Germinal center (tissue), 1 donor: ENCODE measurements at places on chromosomes 13 and 19.
A peak's percentile ranks its signal among the peaks of the same experiment; 100 is the strongest.

- no peak for DNase-seq
Measured at GRCh38 chr13:99331881-99332293, 24.7 kb upstream of the GPR183 start.

DNA sequence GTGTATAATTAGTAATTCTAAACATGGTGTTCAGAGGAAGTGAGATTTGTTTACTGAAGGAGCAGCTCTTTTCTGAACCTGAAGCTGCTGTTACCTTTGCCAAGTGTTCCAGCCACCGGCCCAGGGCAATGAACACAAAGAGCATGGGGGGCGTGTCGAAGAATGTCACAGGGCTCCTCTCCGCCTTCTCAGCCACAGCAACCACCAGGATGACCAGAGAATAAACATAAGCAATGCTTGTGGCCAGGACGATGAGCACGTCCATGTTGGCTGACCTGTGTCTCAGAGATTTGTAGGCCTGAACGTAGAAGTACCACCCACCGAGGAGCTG is 53.1 kb downstream of the ATP7B start:
- no peak for DNase-seq

GRCh38 chr13:36480726-36481427 is 48.6 kb downstream of the CCNA1 start:
- peak; percentile 6 for DNase-seq

DNA sequence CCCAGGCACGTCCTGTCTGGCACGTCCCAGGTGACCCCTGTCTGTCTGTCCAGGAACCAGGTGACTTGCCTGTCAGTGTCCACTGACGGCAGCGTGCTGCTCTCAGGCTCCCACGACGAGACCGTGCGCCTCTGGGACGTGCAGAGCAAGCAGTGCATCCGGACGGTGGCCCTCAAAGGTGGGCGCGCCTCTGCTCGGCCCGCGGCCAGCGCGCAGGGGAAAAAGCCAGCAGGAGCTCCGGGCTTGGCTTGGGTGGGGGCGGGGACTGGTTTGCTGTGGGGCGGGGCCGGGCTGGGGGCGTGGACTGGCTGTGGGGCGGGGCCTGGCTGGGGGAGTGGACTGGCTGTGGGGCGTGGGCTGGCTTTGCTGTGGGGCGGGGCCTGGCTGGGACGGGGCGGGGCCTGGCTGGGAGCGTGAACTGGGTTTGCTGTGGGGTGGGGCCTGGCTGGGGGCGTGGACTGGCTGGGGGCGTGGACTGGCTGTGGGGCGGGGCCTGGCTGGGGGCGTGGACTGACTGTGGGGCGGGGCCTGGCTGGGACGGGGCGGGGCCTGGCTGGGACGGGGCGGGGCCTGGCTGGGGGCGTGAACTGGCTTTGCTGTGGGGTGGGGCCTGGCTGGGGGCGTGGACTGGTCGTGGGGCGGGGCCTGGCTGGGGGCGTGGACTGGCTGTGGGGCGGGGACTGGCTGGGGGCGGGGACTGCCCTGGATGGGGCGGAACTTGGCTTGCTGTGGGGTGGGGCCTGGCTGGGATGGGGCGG is 7.2 kb downstream of the WDR18 start:
- peak; percentile 40 for DNase-seq

GRCh38 chr13:69641773-69642172 is 465.9 kb upstream of the ATXN8OS start:
- DNase-seq = no peak

- DNase-seq = no peak
Measured at GRCh38 chr13:101955764-101956163, 446.1 kb downstream of the FGF14 start.

DNA sequence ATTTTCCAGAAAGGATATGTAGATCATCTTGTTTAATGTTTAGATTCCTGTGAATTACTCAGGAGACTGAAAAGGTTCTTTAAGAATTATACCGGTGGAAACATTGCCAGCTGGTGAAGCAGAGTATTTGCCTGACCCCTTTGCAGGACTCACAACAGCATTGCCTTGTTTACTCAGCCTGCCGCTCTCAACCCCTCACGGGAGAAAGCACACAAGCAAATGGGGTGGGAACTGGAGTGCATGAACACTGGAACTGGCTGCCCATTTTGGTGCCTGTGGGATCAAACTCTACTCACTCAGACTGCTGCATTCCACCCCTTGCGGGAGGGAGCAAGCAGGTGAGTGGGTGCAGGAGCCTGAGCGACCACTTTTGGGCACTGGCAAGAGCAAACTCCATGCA is 804.7 kb upstream of the SLITRK1 start:
- no peak for DNase-seq

DNA sequence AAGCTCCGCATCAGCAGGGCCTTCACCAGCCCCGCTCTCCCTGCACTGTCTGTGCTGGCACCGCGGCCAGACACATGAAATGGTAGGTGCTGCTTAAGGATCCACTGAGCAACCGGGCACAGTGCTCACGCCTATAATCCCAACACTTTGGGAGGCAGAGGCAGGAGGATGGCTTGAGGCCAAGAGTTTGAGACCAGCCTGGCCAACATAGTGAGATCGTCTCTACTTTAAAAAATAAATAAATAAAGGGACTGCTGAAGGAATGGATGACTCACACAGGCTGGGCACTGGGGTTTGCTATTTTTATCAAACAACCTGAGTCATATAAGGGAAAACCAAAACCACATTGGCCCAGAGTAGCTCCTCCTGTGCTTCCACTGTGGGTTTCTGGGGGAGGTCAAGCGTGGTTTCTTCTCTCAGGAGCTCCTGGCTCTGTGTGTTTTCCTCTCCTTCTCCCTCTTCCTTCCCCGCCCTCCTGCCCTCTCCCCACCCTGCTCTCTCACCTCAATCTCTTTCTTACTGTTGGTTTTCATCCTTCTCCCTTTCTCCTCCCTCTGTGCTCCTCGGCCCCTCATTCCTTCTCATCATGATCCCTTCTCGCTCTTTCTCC is 21.3 kb downstream of the VRK3 start:
- no peak for DNase-seq

DNA sequence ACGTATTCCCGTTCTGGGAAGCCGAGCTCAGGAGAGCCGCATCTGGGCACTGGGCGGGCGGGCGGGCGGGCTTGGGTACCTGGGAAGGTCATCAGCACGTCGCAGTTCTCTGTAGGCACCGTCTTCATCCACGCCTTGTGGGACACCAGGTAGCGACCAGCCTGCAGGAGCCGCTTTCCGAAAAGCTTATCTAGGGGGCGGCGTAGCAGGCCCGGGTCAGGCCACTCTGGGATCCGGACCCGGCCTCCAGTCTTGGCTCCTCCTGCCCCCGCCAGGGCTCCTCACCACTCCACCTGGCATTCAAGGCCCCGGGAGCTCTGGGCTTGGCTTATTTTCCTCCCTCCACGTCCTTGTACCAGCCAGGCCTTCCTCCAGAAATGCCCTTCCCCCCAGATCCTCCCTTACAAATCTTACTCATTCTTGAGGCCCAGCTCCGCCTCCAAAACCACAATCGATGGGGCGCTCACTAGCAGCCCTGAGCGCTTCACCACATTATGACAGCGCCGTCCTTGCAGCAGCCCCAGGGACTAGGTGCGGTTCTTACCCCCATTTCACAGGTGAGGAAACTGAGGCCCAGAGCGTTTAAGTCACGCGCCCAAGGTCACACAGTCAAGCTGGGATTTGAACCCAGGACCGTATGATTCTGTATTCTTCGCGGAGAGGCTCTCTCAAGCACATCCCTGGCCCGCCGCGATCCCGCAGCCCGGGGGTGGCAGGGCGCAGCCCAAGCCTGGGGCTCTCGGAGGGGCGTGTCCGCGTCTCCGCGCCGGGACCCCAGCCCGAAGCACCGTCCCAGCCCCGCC is 843 bp downstream of the ANO8 start:
- peak; percentile 41 for DNase-seq

GRCh38 chr19:44753932-44754749 is 5.6 kb downstream of the BCL3 start:
- peak; percentile 69 for DNase-seq

DNA sequence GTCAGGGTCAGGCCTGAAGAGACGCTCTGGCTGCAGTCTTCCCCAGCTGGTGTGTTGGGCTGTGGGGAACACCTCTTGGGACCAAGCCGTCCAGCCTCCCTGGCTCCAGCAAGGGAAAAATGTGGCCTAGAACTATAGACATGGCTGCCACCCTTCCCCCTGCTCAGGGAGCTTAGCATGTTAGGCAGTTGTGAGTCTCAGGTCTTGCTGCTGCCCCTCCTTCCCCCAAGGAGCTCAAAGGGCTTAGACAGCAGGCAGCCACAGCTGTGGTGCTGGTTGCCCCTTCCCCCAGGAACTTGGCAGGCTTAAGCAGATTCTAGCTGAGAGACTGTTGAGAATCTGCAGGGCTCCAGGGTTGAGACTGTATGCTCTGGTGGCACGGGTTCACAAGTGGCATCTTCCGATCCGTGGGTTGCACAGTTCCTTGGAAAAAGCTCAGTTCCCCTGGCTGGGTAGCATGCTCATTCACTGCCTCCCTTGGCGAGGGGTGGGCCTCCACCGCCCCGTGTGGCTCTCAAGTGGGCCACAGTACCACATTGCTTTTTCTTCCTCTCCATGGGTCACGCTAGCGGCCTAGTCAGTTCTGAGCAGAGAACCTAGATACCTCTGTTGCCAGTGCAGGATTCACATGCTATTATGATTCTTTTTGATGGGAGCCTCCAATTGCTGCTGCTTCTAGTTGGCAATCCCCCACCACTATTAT is 1258.6 kb downstream of the OLFM4 start:
- DNase-seq = no peak

- DNase-seq = no peak
Measured at GRCh38 chr13:110302997-110303396, 4.0 kb downstream of the COL4A1 start.

DNA sequence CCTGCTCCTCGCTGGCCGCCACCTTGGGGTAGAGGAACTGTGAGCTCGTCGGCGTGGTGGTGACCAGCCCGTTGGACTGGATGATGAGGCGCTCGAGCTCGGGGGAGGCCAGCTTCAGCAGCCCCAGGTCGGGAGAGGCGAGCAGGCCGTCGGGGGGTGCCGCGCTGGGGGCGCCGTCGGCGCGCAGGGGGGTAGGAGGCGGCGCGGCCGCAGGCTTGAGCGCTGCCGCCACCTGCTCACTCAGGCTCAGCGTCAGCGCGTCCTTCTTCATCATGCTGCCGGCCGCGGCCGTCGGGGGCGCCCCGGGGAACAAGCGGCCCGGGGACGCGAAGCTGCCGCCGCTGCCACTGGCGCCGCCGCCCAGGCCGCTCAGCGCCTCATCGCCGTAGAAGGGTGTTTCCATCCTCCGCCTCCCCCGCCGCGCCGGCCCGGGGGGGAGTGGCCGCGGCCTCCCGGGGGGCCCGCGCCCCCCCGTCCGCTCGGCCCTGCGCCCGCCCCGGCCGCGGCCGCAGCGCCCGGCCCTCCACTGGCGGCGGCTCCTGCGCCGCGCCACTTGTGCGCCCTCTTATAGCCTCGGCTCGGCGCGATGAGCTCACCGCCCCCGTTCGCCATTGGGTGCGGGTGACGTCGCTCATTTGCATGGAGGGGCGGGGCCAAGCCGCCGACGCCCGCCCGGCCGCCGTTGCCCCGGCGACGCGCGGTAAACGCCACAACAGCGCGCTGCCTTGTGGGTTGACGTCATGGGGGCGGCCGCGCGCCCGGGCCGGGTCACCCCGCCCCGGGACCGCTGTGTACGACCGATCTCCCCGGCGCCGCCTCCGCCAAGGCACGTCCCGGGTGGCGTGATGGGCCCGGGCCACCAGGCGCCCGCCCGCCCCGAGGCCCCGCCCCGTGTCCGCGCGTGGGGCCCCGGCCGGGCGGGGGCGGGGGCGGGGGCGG is at the start of gene JUND:
JUND (minus strand) TSS at position 541 of the 939 bp plus-strand sequence; CDS start at position 403, 138 bp downstream.
- peak; percentile 96 for DNase-seq

DNA sequence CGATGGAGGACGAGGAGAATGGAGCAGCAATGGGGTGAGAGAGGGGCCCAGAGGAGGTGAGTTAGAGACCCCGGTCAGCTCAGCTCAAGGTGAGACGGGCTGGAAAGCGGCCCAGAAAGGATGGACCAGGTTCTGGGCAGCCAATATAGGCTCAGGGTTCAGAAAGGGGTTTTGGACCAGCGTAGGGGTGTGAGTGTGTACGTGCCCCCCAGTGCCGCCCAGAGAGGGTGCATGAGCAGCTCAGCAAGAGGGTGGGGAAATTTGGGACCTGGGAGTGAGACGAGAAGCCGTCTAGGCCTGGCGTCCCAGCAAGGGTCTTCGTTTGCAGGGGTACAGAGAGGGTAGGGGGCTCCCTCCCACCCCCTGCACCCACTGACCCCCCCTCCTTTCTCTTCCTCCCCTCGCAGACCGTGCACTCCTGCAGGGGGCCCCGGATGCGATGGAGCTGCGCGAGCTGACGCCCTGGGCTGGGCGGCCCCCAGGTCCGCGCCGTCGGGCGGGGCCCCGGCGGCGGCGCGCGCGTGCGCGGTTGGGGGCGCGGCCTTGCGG is 12.1 kb downstream of the FUT6 start:
- no peak for DNase-seq

GRCh38 chr19:36265064-36265463 is 50.2 kb downstream of the ZNF146 start:
- no peak for DNase-seq

DNA sequence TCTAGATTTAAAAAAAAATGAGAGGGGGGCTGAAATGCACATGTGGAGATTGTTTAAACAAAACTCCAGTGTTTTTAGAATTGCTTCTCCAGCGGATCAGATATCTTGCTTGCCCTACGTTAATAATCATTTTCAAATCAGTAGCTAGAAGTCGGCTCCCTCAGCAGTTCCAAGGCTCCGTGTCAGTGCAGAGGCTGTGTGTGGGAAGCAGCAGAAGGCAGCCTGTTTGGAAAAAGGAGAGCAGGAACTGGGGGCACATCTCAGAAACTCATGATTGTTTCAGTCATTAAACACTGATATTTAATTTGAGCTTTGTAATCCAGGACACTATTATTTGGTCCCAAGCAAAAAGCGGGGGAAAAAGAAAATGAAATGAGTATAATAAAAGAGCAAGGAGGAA is 50.9 kb downstream of the SOX21 start:
- no peak for DNase-seq

DNA sequence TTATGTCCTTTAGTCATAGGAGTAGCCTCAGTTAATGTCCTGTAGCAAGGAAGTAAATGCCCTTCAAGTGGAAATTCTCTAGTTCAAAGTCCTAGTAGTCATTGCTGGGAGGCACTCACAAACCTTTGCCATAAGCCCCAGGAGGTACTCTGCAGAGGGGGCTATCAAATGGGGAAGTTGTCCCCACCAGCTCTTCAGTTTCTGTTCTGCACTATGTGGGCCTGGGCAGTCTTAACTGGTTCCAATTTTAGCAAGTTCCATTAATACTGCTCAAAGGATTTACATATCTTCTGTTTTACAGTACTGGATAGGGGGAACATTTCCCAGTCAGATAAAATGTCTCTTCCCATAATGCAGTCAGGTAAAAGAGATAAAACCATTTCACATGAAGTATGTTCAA is 101.3 kb downstream of the B3GLCT start:
- DNase-seq = peak; percentile 77

GRCh38 chr13:52809310-52809769 is 39.1 kb downstream of the PCDH8 start:
- DNase-seq = peak; percentile 72
